ENCODE measurements at places on chromosomes 4 and X. TPM values are rescaled to one million over a fixed set of nuclear protein-coding genes. Genes with fewer than 3 reads are reported as not detected.

GRCh38 chrX:133151336-133151735, 54.4 kb upstream of the USP26 start:
- no peaks in the 10 kb centered on the region for H3K36me3 ChIP-seq
- H3K27me3 ChIP-seq: no peaks in the 10 kb centered on the region
- no peak overlapping the region for H3K27ac ChIP-seq
- DNase-seq: no peak

DNA sequence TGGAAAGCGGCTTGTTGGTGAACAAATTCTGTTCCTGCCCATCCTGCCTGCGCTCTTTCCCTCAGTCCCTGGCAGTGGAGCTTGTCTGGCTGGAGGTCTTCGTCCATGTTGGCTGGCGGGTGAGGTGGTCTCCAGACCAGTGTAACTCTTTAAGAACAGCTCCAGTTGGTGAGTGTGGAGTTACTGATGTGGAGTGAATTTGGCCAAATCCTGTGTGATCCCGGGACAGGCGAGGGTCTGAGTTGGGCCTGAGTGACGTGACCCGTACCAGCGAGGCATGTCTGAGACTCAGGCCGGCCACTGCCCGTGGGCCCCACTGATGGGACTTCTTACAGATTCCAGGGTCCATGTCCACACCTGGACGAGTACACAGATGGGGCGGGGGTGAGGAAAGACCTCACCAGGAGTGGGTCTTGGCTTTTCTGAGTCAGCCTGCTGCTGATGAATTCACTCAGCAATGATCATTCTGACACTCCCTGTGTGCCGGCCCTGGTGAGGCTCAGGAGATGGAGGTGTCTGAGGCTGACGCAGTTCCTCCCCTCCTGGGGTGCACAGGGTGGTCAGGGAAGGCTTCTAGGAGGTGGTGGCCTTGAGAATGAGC, 45.5 kb downstream of the PSAPL1 start:
- no peak for DNase-seq
- no peak overlapping the region for H3K27ac ChIP-seq
- no peaks in the 10 kb centered on the region for H3K4me1 ChIP-seq
- no peak overlapping the region for H3K4me3 ChIP-seq
- no peaks in the 10 kb centered on the region for H3K36me3 ChIP-seq

GRSF1 gene
- 100 TPM for total RNA-seq

GSX2 gene
- not detected for total RNA-seq

TMSB15A gene
- 44.2 TPM for total RNA-seq
